ENCODE measurements at places on chromosomes 3 and 15.

DNA sequence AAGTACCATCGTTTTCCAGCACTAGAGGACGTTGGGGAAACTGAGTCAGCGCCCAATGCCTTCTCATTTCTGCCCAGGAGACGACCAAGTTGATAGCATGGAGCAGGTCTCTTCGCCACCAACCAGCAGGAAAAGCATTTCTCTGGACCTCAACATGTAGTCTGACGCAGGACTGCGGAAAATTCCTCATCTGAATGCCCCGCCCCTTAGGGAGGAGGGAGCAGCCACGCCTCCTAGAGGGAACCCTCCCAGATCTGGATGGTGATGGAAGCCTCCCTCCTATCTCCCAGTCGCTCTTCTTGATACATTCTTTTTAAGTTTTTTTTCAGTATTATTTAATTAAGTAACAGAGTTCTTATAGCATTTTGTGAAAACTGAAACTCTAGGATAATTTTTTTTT lies 17.4 kb upstream of the MINDY4B start:
- DNase-seq: no peak

DNA sequence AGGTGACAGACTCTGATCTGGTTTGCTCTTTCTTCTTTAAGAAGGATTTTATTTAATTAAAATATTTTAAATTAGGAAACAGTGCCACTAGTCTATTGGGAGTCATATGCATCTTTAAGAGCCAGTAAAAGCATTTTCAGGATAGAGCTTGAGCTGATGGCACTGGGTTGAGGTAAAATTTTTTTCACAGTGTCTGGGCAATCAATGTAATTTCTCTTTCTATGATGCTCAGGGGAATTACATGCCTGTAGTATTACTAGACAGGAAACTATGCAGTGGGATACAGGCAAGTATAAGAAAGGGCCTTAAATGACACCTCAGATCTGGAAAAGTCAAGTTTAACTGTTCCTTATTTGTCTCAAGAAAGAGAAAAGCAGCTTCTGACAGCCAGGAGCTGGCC lies 76.4 kb downstream of the GAP43 start:
- DNase-seq: no peak

DNA sequence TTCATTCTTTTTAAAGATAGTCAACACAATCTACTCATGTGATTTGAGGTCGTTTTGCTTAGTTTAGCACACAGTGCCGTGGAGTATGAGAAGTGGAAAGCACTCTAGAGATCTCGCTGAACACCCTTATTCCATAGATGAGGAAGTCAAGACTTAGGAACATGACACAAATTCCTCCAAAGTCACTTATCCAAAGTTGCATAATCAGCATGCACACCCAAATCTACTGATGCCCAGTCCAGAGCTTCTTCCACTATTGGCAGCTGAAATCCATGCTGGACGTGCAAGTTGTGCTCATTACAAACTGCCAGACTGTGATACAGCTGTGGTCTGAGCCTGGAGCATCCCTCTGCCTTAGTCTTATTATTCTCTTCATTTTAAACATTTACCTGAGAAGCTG lies 83.5 kb upstream of the ZNF280D start:
- DNase-seq: no peak

- no peak for DNase-seq
These were observed 501.3 kb downstream of the NTRK3 start for GRCh38 chr15:87755226-87755625.

GRCh38 chr3:194672876-194673275 lies 885 bp upstream of the LSG1 start:
- no peak for DNase-seq

DNA sequence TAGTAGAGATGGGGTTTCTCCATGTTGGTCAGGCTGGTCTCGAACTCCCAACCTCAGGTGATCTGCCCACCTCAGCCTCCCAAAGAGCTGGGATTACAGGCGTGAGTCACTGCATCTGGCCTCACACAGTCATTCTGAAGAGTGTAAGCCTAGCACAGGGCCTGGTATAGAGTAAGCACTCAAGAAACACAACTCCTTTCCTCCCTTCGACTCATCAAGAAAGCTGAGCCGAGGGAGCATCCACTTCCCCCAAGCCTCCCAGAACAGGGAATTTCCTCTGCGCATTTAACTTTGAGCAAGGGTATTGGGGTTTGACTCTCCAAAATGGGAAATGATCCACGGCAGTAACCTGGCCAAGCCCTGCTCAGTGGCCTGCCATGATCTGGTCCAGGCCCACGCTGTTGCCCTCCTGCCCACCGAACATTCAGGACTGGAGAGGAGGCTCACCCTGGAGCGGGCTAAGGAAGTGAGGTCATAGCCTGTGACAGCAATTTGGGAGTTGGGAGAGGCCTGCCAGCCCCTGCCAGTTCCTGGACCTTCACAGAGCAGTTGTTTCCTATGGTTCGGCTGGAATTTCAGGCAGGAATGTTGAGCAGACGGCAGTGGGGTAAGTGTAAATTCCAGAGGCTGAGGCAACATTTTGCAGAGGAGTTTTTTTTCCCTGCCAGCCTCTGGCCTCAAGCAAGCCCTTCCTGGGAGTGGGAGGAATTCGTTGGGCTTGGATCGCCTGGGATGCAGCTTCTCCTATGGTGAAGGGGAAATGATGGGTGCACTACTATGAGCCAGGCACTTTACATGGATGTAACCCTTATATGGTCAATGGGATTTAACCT lies 21.2 kb upstream of the SMAD3 start:
- DNase-seq: no peak

DNA sequence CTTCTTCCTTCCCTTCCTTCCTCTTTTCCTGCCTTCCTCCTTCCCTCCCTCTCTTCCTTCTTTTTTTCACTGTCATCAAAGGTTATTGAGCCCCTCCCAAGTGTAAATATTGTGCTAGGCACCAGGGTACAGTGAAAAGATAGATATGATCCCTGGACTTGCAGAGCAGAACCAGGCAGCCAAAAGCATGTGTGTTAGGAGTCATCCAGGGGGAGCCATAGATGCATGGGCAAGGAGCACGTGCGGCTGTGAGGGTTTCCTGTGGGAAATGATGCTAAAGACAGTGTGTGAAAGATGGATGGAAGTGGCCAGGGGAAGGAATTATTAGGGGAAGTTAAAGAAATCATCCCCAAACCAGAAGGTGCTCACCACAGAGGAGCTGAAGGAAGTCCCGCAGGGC lies 65.2 kb downstream of the NR2F2 start:
- DNase-seq: no peak

- no peak for DNase-seq
These were observed 1.2 kb downstream of the NT5DC2 start for GRCh38 chr3:52532517-52532837.

GRCh38 chr3:159877924-159878323 lies 110.7 kb upstream of the IL12A start:
- DNase-seq: no peak

GRCh38 chr3:100590114-100590839 lies 19.1 kb upstream of the ADGRG7 start:
- no peak for DNase-seq

GRCh38 chr3:66478960-66479359 lies 21.9 kb downstream of the LRIG1 start:
- no peak for DNase-seq

GRCh38 chr15:63244976-63245645 lies 32.3 kb upstream of the APH1B start:
- DNase-seq: no peak

GRCh38 chr3:189772584-189772983 lies 141.4 kb downstream of the TP63 start:
- no peak for DNase-seq

GRCh38 chr3:30457726-30458125 lies 148.7 kb upstream of the TGFBR2 start:
- no peak for DNase-seq

DNA sequence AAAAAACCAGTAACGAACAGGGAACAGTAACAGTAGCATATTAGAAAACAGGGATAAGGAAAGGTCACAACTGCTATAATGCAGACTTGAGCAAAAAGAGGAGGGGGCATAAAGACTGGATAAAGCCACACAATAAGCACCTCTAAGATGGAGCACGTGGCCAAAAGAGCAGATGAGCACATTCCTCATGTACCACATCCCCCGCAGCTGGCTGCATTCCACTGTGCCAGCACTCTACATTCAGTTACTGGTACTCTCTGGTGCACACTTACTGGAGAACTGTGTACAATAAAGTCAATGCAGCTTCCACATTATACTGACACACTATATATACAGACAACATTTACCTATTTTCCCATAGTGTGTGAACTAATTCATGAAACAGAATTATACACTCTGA lies 64.7 kb downstream of the UBE3A start:
- DNase-seq: no peak

GRCh38 chr3:46844397-46844796 lies 18.8 kb downstream of the MYL3 start:
- no peak for DNase-seq

DNA sequence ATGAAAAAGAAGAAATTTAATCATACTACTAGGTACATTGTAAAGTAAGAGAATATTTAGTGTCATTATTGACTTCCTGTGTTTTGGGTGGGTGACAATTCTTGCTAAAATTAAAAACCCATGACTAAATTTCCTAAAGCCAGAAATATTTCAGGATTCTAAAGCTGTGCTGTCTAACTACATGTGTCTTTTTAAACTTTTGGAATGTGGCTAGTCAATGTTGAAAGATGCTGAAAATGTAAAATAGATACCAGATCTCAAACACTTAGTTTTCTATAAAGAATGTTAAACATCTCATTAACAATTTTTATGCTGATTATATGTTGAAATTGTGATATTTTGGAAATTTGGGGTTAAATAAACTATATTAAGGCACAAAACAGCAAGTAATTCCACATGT lies 308.9 kb upstream of the TMCO5A start:
- DNase-seq: no peak

DNA sequence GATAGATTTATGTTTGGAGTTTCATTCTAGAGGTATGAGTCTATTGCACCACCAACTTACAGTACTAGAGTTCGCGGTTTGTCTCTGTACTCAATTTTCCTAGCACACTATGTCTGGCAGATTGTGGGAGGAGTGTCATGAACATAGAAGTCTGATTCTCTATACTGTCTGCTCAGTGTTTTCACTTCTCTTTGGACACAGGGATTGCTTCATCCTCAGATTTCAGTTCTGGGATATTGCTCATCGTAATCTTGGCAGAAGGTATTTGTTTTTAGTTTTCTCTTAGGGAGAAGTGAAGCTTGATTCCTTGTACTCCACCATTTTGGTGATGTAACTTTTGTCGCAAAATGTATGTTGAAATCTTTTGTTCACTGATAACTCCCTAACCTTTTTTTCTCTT lies 27.8 kb upstream of the AZI2 start:
- DNase-seq: no peak

DNA sequence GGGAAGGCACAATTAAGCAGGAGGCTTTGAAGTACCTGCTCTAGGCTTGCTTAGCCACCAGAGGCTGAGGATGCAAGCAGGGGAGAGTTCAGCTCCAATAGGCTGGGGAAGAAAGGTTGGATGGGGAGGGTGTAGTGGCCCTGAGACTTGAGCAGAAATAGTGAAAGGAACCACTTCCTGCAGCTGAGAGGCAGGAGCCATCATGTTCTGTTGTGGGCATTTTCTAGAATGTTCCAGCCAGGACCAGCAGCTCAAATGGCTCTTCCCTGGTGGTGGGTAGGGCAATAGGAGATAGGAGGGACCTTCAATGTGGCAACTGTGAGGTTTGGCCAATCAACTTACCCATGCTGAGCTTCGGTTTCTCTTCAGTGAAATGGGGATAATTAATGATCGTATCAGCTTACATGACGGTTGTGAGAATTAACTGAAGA lies 79.1 kb upstream of the CGNL1 start:
- no peak for DNase-seq

Data from esophagus squamous epithelium (tissue), 5 donors.